ENCODE measurements at places on chromosomes 2 and 18.

DNA sequence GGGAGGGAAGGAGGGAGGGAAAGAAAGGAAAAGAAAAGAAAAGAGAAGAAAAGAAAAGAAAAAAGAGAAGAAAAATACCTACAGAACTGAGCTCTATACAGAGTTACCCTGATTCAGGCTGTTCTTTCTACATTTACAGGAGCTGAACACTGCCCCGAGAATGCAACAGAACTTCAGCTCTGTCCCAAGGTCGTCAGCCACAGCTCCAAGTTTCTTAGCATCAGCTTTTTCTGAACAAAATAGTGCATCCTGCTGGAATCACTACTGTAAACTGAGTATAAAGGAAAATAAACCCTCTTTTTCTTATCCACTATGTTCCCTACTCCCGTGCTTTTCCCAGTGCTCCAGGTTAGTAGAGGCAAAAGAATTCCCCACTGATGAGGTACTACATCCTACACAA is 4.7 kb upstream of the PPP4R1 start:
- no peak for DNase-seq

GRCh38 chr2:51324051-51324450 is 292.1 kb upstream of the NRXN1 start:
- DNase-seq: no peak

GRCh38 chr18:7147399-7147798 is 29.8 kb upstream of the LAMA1 start:
- DNase-seq: no peak

- no peak for DNase-seq
These were observed 120.0 kb upstream of the FHL2 start for GRCh38 chr2:105518897-105519296.

Measured in erythroblast (primary cell).